ENCODE measurements at places on chromosomes 1 and 21.

- DNase-seq: no peak
These were observed 491.0 kb downstream of the MATN1 start for GRCh38 chr1:30232288-30232899.

DNA sequence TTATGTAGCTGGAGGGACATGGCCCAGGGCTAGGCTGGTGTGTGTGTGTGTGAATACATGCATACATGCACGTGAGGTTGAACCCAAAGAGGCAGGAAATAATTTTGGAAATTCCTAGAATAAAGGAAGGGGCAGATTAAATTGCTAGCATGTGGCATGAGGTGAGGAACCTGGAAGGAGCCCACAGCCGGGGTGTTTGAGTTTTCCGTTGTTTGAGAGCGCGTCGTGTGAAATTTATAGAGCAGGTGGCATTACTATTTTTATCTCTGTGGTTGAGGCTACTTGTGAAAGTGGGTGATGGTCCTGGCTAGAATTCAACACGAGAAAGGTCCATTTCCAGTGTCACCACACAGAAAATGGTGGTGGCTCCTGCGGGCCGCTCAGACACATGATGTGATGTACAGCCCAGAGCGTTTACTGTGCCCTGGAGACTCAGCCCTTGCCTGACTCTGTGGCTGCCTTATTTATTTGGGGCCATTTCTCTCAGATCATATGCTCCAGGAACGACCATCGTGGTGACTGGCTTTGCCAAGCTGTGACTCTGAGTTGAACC lies 48.0 kb downstream of the BACE2 start:
- DNase-seq: no peak

DNA sequence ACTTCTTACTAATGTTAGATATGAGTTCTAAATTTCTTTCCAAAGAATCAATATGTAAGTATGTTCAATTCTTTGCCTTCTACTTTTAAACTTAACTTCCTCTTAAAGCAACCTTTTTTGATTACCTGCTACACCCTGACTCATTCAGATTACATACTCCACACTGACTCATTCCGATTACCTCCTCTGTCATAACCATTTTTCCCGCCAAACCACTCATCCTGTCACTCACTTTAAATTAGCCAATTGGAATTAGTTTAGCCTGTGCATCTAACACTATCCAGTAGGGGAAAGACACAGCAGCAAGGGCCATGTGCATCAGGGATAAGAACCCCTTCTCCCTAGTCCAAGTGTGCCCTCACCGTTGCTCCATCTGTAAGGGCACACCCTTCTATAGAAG lies 815.5 kb downstream of the BRINP3 start:
- no peak for DNase-seq

GRCh38 chr1:229752679-229753078 lies 126.6 kb downstream of the URB2 start:
- no peak for DNase-seq

DNA sequence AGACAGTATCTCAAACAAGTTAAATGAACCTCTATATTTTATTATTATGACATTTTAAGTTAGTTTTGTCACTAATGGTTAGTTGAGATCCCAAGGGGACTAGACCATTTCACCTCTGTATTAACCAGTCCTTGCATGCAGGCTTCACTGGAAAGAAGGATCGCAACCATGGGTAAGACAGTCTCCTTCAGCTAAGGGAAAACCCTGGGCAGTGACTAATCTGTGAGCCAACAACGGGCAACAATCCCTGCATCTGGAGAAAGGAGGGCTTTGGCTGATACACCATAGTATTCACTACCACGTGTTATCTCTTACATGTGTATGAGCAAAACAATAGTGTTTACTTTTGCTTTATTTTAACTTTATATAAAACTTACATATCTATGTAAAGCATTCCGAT lies 708.8 kb upstream of the CHRM3 start:
- DNase-seq: no peak

GRCh38 chr1:160177231-160177630 lies 13.1 kb upstream of the CASQ1 start:
- no peak for DNase-seq

- DNase-seq: no peak
These were observed 18.6 kb upstream of the RASAL2 start for GRCh38 chr1:178075333-178075732.

DNA sequence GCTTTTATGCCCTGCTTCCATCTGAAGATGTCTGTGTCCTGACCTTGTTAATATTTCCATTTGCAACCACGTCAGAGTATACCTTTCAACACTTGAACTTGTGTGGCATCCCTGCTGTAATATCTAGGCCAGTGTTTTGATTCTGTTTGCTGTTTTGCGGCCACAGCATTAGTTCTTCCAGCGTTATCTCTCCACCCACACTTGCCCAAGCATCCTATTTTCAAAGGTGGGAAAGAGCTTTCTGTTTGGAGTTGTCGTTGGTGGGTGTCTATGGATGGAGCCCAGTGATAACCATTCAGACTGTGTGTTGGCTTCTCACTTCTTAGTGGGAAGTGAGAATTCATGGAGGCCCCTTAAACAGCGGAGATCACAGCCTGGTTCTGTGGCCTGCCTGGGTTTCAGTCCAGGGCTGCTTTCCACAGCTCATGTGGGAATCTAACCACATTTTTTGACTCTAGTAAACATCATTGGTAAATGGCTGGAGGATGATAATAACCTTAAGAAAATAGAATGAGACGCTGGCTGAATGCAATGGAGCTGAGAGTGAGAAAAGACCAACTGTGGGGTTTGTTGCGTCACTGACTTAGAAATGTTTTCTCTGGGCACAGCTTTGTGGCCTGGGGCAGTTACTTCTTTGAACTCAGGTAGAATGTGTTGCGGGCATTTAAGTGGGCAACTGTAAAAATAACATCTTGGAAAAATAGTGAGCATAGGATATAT lies 7.6 kb downstream of the TENT5C start:
- no peak for DNase-seq

DNA sequence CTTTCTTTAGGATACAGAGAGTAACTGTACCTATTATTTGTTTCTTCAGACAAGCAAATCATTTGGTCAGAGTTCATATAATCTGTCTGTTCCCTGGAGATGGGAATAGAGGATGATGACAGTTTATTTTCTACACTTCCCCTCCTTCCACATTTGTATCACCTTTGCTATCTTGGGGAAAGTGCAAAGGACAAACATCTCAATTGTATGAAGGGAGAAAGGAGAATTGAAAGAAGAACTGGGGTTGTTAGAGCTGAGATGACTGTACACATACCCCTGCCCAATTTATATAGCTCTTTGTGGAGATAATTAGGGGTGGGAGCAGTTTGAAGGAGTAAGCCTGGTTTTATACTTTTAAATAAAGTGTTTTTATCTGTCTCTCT lies 14.0 kb downstream of the POLR3GL start:
- no peak for DNase-seq

GRCh38 chr1:77279929-77280328 lies 1.9 kb upstream of the AK5 start:
- no peak for DNase-seq

- no peak for DNase-seq
These were observed 158.4 kb downstream of the GDAP2 start for GRCh38 chr1:117770981-117771531.

- no peak for DNase-seq
These were observed 15.4 kb upstream of the SHE start for GRCh38 chr1:154517661-154518060.

DNA sequence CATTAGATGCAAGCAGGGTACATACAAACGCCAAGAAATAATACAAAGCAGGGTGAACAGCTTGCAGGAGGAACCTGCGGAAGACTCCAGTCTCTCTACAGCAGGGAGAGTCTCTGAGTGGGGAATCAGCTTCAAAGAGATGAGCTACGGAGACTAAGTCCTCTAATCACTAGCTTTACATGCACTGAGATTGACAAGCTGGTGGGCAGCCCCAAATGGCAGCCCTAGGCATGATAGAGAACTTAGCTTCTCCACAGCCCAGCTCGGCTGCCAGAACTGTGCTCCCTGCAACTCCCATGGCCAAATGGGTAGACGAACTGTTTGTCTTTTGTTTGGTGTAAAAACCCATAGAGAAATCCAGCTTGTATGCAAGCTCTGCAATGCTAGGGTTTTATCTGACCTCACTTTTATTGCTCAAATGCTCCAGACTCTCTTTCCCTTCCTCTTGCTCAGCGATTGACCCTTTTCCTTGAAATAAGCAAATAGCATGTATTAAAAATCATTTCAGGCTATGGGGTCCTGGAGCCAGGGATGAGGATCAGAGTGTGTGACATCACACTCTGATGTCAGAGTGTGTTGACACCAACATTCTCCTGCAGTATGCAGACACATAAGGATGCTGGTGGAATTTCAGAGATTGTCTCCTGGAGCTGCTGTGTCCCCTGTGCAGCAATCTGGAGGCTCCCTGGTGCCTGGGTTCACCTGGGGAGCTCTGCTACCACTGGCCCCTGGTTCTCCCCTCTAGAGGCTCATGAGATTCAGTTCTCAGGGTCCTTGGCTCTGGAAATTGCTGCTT lies 238.5 kb downstream of the TTLL7 start:
- DNase-seq: no peak

DNA sequence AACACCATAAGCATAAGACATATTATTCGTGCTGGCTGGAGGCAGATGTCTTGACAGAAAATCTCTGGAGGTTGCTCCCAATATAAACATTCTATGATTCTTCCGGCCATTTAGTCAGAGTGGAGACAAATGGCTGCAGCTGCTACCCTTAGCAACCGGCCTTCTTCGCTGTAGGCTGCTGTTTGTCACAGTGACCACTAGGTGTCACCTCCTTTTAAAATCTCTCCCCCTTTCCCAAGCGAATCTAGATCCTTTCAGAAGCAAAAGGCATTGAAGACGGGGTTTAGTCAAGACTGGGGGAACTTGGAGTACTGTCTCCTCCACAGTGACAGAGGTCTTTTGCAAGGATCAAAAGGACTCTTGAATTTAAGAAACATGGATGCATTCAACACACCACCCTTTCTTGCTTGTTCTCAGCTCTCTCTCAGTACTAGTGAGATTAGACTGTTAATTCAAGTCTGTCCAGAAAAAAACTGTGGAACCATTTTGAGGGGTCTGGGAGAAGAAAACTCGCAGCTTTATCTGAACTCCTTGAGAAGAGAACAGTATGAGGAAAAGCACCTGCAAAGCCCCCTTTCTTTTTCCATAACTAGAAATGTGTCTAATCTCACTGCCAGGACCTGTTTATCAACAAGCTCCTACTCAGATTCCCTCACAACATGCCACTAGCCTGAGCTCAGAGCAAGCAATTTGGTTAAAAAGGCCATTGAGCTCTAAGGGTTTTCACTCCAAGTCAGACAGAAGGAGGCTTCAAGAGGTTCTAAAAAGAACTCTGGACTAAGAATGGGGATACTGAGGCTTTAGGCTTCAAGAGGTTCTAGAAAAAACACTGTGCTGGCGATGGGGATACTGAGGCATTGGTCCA lies 408.3 kb upstream of the PLXNA2 start:
- DNase-seq: no peak
